ENCODE measurements at places on chromosomes 7 and 10.

GRCh38 chr7:12965767-12966166 is 278.3 kb downstream of the ARL4A start:
- no peak for DNase-seq

- DNase-seq = no peak
Observed at GRCh38 chr7:114183311-114184088, 231.1 kb upstream of the FOXP2 start.

DNA sequence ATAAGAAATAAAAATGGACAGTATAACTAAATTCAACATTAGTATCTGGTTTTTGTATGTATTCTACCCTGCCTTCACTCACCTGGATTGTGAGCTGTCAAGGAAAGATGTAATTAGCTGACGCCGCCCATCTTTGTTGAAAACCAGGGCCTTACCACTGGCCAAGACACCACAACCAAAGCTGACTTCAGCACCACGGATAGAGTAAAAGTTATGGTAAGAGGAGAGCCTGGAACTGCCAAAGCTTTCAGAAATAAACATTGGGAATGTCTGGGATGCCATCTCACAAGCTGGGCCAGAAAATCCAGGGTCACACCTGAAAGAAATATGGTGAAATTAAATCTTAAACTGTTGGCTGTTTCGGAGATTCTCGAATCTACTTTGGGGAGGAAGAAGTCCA is 190.1 kb upstream of the SLC26A5 start:
- no peak for DNase-seq

DNA sequence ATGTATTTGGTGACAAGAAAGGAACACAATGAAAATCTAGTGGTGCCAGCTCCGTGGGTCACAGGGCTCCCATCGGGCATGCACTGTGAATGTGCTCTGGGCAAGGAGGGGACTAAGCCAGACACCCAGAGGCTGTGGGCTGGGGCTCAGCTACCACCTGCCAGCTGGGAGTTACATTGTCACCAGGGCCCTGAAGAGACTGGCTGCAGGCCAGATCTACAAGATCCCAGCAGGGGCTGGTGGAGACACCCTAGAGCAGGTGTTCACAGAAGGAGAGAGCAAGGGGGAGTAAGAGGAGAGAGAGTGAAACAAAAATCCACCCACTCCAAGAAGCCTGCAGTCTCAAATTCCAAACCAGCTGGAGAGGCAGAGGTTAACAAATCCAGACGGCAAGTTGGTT is 116.6 kb upstream of the ADCY1 start:
- DNase-seq = no peak

DNA sequence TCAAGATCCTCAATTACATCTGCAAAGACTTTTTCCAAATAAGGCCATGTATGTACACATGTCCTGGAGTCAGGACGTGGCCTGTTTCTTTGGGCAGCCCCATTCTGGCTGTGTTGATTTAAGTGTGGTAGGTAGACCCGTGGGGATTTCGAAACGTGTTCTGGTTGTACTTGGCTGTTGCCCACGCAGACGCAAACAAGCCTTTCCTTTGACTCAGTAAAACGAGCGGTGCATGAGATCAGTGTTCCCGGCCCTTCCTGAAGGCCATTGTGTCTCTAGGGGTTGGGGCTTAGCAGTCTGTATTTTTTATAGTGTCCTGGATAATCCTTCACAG is 64.8 kb upstream of the DNAJB6 start:
- DNase-seq = peak; percentile 91
